Activated CD8-positive, alpha-beta memory T cell treated with anti-CD3 and anti-CD28 coated beads, Interleukin-2, amount 10 ng/mL, durations not matched to agents 7 days and 5 days (primary cell): ENCODE measurements at places on chromosomes 6 and 20. TPM values are rescaled to one million over a fixed set of nuclear protein-coding genes. Genes with fewer than 3 reads are reported as not detected.

- DNase-seq: no peak
Measured at GRCh38 chr6:11712760-11713159, 65.8 kb downstream of the ADTRP start.

DNA sequence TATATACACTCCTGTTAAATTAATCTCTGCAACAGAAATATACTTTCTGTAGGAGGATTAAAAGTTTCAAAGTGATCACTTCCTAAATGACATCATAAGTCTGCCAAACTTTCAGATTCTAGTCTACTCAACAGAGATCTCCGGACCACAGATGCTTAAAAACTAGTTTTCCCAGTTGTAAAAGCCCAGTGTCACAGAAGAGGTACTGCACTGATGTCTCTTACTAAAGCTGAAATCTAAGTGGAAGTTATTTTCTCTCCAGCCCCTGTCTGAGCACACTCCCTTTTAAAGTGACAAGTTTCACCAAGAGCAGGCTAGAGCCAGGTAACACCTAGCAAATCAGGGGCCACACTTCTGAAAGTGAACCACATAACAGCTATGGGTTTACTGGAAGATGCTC, 71.6 kb upstream of the DST start:
- no peak for DNase-seq

- no peak for DNase-seq
Measured at GRCh38 chr6:157440171-157440570, 59.2 kb downstream of the ZDHHC14 start.

GRCh38 chr6:47581591-47581990, 104.0 kb downstream of the CD2AP start:
- DNase-seq: no peak

DNA sequence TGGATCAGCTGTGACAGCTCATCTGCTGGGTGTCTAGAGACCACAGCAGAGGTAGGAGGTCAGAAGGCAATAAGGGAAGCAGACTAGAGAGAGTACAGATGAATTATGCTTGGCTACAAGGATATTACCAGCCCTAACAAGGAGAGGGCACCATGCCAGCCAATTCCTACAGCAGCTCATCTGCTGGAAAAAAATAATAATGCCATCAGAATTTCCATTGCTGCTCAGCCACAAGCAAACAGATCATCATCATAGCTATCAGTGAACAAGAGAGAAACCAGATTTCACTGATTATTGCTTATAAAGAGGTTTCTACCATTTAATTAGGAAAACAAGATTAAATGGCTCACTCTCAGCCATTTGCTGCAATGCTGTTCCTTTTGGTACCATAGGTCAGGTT, 66.5 kb downstream of the PSMG4 start:
- DNase-seq: no peak

GRCh38 chr6:76250666-76251065, 178.2 kb upstream of the IMPG1 start:
- DNase-seq: no peak

DNA sequence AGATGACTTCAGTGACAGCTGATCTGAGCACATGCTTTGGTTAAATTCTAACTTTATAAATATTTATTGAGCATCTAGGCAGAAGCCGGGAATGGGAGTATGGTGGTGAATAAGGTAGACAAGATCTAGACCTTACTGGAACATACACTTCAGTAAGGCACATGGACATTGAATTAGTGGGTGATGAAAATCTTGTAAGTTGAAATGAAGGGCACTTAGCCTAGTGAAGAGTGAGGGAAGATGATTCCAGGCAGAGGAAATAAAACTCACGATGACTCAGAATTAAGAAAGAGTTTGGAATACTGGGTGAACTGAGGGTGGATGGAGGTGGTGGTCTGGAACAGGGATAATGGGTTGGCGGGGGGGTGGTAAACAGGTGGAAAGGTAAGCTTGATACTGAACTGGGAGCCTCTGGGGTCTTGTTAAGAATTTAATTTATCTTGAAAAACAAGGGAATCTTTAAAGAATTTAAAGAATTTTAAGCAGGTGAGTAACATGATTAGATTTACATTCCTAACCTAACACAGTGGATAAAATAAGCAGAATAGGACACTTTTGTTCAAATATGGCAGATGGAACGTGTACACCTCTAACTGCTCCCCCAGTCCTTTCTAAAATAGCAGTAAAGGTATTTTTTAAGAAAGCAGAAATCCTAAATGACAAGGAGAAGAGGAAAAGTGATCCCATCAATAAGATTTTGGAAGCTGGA, 75.2 kb upstream of the ARHGAP18 start:
- DNase-seq: no peak

DNA sequence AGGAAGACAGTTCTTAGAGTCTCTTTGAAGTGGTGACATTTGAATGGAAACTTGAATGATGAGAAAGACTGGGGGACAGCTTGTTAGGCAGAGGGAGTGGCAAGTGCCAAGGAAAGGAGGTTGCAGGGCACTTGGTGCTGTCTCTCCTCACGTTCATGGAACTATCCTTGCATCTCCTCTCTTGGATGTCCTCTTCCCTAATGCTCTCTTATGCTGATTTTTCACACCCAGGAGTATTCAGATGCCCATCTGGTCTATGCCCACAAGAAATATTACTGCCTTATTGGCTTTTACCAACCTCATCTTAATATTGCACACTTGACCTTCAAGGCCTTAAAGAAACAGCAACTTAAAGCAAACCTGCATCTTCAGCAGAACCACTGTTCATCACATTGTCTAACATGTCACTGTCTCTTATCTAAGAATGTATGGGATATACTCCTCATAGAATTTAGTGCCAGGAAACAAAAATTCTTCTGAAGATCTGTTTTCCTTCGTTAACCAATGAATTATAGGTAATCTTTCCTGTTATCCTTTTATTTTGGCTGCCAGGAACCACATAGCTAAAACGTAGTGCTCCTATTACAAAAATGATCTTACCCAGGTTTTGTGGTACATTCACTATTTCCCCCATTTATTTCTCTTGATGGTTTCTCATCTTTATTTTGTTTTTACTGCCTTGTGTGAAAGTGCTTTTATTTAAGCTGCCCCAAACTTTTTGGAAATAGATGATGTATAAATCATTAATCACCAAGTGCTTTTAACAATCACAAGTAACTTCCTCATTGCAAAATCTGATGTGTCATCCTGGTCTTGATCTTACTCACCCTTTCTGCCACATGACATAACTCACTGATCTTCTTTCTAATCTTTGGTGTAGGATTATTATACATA, 12.8 kb downstream of the RGS17 start:
- no peak for DNase-seq

- DNase-seq: no peak
Measured at GRCh38 chr6:4805553-4806336, 29.5 kb downstream of the CDYL start.

DNA sequence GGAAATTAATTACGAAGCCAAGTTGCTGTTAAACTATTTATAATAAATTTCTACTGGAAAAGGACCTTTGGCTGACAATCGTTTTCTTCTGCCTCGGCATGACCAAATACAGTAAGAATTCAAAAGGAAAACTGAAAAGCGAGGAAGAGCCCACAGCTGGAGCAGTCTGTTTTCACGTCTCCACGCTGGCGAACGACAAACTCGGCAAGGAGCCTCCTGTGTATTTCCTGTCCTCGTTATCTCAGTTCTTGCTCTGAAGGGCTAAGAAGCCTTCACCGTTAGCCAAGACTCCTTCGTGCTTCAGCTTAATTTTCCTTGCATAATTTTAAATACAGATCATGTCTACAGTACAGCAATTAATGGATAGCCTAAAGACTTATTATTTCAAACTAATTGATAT, 214.3 kb upstream of the PLCB4 start:
- no peak for DNase-seq

CGA gene
- not detected for total RNA-seq

UNC5CL gene
- 1.3 TPM for total RNA-seq

XKR7 gene
- not detected for total RNA-seq

KHDC3L gene
- total RNA-seq: not detected

ZBTB22 gene
- total RNA-seq: 10.6 TPM

VGLL2 gene
- not detected for total RNA-seq

DOK5 gene
- 4.4 TPM for total RNA-seq

FOXF2 gene
- not detected for total RNA-seq
